ENCODE measurements at places on chromosomes 1 and 21.

- no peak for DNase-seq
Measured at GRCh38 chr1:46623743-46624644, 7.4 kb upstream of the MOB3C start.

GRCh38 chr1:91349524-91349923, 55.1 kb downstream of the HFM1 start:
- no peak for DNase-seq

- DNase-seq = no peak
Measured at GRCh38 chr1:6498576-6499111, 7.2 kb upstream of the PLEKHG5 start.

GRCh38 chr1:184023171-184023570, 14.4 kb downstream of the COLGALT2 start:
- no peak for DNase-seq

- no peak for DNase-seq
Measured at GRCh38 chr1:110403805-110404204, 3.7 kb downstream of the LAMTOR5 start.

DNA sequence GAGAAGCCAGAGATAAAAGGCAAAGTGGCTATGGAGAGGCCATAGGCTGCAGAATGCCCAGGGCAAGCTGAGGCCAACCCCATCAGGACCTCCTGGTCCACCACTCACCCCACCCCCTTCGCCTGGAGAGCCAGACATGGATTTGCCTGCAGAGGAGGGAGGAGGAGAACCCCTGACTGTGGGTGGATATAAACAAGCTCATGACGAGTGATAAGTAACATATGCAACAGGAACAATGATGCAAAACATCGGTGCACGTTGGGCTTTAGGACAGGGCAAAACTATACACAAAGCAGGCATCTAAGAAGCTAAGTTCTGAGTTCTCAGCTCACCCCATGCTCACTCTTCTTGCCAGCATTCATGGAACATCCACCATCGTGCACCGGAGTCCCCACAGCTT, 150.3 kb downstream of the ETS2 start:
- no peak for DNase-seq

DNA sequence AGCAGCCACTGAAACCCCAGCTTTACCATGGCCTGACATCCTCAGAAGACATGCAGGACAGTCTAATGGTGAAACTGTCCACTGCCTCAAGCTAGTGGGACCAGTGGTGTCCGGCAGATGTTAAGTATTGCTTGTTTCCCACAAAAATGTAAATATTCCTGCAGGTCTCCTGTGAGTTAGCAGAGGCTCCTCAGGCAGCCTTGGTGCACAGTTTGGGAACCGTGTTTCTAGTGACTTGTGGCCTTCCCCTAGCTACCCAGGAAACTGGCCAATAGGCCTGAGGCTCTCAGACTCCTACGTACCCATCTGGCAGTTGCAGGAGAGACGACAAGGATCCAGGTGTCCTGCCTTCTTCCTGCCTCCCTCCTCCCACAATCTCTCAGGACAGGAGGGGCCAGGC, 142.4 kb downstream of the CAMTA1 start:
- no peak for DNase-seq

- no peak for DNase-seq
Measured at GRCh38 chr1:152107984-152108881, 7.0 kb downstream of the TCHH start.

DNA sequence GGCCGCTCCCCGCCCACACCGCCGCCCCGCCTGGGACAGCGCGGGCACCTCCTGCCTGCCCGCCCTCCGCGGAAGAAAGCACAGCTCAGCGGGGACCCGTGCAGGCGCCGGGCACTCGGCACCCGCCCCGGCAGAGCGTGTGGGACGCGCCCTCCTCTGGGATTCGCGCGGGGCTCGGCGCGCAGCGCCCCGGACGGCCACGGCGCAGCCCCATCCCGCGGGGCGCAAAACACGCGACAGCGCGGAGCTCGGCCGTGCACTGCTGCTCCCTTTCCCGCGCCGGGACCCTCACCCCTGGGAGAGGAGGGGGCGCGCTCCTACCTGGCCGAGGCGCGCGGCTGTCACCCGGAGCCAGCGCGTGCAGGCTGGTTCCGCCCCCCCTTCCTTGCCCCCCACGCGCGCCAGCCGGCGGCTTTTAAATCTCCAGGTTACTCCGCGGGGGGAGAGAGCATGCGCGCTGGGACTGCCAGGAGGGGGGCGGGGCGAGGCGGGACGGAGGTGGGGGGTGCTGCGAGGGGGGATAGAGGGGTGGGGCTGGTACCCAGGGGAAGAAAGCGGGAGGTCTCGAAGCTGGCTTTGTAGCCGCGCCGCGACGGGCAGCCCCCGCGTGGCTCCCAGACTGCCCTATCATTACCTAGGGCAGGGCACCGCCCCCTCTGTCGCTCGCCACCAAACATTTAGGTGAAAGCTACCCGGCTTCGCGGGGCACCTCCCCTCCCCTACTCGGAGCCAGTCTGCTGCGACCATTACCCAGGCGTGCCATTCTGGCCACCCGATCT, at the start of gene SLC45A3:
TSS of gene SLC45A3 (minus strand) at position 437 of the 779 bp plus-strand sequence. CDS start 15,853 bp downstream, outside the sequence.
- DNase-seq = no peak

DNA sequence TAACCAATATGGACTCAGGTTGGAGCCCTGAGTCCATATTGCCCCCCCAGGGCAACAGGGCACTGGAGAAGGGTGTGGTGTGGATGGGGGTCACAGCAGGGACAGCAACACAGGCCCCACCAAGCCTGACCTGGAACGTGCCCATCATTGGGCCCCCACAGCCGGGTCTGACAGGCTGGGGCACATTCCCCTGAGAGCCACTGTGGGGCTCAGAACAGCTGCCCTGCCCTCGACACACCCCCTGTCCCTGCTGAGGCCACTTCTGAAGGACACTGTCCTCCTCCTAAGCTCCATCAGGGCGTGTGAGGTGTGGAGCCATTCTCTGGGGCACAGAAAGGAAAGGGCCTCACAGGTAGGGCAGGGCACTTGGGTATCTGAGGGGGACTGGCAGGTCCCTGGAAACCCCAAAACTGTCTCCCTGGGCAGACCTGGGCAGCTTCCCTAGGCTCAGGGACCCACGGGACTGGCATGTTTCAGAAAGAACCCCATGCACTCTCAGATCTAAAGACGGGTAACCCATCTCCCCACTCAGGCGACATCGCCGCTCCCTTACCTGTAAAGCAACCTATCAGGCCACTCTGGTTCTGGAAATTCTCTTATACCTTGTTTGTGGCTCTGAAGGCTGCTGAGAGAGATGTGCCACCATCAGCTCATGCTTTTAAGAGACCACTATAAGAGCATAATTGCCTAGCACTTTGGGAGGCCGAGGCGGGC, 95.5 kb downstream of the DMRTB1 start:
- no peak for DNase-seq

DNA sequence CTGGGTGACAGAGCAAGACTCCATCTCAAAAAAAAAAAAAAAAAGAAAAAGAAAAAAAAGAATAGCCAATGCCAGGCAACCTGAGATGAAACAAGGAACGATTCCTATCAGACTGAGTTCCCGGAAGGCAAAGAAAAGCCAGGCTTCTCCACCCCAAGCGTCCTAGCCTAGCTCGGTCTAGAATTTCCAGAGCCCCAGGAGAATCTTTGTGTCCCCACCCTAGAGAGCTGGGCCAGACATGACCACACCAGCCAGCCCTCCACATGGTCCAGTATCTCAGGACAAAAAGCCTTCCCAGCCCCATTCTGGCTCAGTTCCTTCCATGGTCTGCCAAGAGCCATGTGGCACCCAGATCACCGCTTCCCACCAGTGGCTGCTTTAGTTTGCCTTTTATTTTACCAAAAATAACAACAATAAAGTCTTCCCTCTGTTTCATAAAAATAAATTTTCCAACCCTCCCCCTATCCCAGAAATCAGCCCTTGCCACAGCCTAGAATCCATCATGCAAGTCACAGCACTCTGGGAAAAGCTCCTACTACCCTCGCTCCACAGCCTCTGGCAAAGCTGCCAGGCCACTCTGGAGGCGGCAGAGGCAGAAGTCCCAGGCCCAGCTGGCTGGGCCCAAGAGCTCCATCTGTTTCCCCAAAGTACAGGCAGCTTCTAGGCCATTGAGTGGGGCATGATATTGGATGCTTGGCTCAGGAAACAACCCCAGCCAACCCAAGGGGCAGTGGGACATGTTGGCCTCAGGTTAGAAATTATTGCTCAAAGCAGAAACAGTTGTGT, 3.5 kb upstream of the MKNK1 start:
- DNase-seq = no peak

DNA sequence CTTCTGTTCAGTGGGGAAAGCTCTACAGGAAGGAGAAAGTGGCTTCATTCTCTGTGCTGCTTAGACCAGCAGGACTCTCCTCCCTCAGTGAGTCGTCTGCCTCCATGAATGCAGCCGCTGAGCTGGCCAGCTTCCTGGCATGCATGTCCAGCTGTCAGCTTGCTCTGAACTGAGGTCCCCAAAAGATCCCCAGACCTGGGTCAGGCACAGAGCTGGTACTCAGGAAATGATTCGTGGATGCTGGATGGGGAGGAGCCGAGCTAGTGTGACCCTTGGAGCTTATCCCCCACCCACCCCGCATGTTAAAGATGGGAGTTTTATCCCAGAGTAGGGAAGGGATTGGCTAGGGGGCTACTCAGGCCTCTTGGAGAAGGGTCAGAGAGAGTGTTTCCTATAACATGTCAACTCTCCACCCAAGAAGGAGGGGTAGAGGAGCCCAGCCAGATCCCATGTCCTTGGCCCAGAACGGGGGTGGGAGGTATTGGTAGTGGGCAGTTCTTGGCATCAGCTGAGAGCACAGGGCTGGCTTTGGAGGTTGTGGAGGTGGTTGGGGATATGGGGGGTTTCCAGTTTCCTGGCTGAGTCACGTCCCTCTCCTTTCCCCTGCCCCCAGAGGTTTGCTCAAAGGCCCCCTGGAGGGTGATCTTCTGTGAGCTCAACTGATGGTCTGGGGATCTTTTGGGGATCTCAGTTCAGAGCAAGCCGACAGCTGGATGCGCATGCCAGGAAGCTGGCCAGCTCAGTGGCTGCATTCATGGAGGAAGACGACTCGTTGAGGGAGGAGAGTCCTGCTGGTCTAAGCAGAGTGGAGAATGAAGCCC, 110.1 kb downstream of the FOXD2 start:
- DNase-seq = no peak

- DNase-seq = no peak
Measured at GRCh38 chr1:187685333-187685732, 856.6 kb downstream of the PLA2G4A start.

DNA sequence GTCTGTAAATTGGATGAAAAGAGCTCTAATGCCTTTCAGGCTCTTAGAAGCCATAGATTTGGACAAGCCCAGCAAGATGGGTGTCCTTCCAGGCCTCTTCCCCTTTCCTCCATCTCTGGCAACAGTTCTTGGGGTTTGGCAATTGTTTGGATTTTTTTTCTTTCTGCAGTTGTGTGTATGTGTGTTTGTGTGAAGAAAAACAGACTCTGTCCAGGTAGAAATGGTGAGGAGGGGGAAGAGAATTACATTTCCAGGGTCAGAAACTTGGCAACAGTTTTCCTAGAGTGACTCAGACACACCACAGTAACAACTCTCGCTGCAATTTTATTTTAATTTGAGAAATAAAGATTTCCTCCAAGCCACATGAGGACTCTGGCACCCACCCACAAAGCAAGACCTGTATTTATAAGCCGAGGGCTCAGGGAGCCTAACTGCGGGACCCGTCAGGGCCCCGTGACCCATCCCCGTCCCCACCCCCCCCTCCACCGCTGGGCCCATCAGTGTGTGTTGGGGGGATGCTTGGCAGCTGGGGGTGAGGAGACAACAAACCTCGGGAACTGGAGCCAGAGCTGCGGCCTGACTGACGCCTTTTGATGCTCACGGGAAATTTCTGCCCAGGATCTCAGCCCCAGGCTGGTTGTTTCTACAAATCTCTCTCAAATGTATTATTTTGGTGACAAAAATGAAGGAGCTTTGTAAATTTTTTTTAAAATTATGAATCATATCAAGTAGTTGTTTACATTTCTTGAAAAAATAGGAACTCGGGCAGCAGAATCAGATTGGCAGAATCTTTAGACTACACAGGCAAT, 4.4 kb downstream of the TMEM200B start:
- DNase-seq = no peak

- DNase-seq = no peak
Measured at GRCh38 chr1:11736746-11737639, 1.1 kb downstream of the AGTRAP start.
